Chondrocyte (in vitro differentiated cells): ENCODE measurements at places on chromosomes 5 and 9.
A peak's percentile ranks its signal among the peaks of the same experiment; 100 is the strongest.

- DNase-seq = no peak
- H3K27me3 ChIP-seq = peaks cover 7% of the 10 kb centered on the region
- no peak overlapping the region for H3K4me3 ChIP-seq
- H3K27ac ChIP-seq = no peak overlapping the region
Measured at GRCh38 chr5:165209101-165209727, 1703.8 kb downstream of the MAT2B start.

DNA sequence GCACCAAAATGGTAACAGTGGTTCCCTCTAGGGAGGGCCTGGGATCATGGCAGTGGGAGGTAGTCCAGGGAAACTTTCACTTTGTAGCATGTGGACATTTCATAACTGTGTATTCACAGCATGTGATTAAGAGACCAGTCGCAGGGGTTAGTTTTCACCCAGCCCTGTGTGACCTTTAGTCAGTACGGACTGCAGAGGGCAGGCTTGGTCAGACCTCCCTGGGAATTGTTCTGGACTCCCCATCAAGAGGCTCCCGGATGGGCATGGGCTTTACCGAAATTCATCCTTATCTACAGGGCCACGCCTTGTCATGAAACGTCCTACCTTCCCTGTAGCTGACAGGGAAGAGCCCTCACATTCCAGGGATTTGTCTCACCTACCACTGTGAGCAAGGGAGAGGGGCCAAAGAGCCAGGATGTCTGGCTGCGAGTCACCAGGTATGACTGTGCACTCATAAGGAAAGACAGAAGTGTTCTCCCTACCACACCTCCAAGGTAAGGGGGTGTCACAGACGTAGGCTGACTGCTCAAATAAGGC is 19.9 kb downstream of the GPX3 start:
- no peak overlapping the region for H3K4me3 ChIP-seq
- DNase-seq = no peak
- peaks cover 27% of the 10 kb centered on the region for H3K4me1 ChIP-seq
- peaks cover 33% of the 10 kb centered on the region for H3K36me3 ChIP-seq
- no peaks in the 10 kb centered on the region for H3K27me3 ChIP-seq

DNA sequence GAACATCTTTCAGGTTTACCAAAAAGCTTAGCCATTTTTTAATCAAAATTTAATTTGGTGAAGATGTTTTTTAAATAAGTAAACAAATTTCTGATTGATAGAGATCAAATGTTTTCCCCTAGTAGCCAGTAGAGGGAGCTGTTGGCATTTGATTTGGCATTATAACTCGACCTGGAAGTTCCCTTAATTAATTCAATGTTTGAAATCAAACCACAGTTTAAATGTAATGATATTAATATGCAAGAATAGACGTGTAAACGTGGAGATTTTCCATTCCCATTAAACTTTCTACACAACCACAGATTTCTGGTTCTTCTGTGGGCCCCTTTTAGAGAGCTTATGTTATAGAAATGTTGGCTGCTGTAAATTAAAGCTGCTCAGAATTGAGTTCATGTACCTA is 148.1 kb upstream of the MPDZ start:
- DNase-seq = no peak
- H3K4me1 ChIP-seq = no peaks in the 10 kb centered on the region
- no peak overlapping the region for H3K4me3 ChIP-seq
- no peaks in the 10 kb centered on the region for H3K36me3 ChIP-seq
- no peak overlapping the region for H3K27ac ChIP-seq
- H3K27me3 ChIP-seq = no peaks in the 10 kb centered on the region

DNA sequence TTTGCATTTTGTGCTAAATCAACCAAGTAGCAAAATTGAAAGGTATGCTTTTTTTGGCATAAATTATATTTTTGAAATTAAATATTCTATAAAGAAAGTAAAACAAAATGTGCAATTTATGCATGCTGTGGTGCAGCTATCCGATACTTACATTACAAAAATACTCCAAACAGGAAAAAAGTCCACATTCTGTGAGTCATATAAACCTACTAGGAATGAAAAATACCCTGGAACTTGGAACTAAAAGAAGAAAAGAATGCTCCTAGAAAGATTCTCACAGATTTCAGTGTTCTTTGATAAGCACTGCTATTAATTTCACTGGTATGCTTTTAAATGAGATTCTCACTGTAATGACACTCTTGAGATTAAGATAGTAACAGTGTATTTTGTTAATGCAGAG is 92.6 kb downstream of the OSMR start:
- DNase-seq = no peak
- H3K4me1 ChIP-seq = peaks cover 16% of the 10 kb centered on the region
- peak overlapping the region; percentile 83 for H3K27ac ChIP-seq
- no peak overlapping the region for H3K4me3 ChIP-seq
- H3K36me3 ChIP-seq = peaks cover 23% of the 10 kb centered on the region
- no peaks in the 10 kb centered on the region for H3K27me3 ChIP-seq

DNA sequence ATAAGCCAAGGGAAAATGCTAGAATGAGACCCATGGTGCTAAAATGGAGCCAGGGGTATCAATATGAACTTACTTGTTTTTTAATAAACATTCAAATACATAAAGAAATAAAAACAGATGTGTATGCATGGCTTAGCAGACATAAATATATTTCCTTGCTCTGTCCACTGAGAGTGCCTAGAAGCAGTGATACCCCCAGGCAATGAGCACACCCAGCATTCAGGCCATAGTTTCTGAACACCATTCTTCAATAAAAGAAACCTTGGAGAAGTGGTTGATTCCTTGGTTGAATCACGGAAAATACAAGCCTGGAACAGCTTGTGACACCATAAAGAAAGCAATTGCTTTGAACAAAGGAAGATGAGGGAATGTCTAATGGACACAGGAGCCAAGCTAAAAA is 16.5 kb downstream of the LARS1 start:
- H3K4me3 ChIP-seq = no peak overlapping the region
- H3K27ac ChIP-seq = no peak overlapping the region
- DNase-seq = no peak
- peaks cover 50% of the 10 kb centered on the region for H3K36me3 ChIP-seq
- H3K27me3 ChIP-seq = no peaks in the 10 kb centered on the region

GRCh38 chr9:13614060-13614459 is 334.6 kb upstream of the MPDZ start:
- no peak overlapping the region for H3K4me3 ChIP-seq
- H3K27me3 ChIP-seq = no peaks in the 10 kb centered on the region
- peaks cover 16% of the 10 kb centered on the region for H3K4me1 ChIP-seq
- H3K36me3 ChIP-seq = no peaks in the 10 kb centered on the region

DNA sequence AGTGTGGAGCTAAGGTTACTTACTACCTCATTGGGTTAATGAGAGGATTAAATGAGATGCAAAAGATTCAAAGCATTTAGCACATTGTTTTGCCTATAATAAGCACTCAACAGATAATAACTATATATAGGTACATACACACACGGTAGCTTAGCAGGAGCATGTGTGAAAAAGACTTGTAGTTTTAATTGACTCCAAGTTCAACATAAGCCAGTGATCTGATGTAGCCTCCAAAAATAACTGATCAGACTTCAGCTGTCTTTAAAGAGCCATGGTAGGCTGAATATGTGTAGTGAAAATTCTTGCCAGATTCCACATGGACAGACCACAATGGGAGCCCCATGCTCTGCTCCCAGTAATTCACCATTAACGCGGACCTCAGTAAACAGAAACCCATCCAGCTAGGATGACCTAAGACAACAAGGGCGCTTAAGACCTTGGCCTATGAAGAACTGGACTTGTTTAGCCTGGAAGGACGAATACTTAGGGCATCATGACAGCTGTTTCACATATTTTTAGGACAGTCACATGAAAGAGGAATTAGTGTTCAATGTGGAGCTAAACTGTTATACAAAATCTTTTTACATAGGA is 115.1 kb upstream of the ZNF366 start:
- H3K27ac ChIP-seq = no peak overlapping the region
- peaks cover 37% of the 10 kb centered on the region for H3K4me1 ChIP-seq
- DNase-seq = no peak
- H3K27me3 ChIP-seq = no peaks in the 10 kb centered on the region
- H3K4me3 ChIP-seq = no peak overlapping the region

- peaks cover 74% of the 10 kb centered on the region for H3K4me1 ChIP-seq
- no peak overlapping the region for H3K4me3 ChIP-seq
- no peaks in the 10 kb centered on the region for H3K27me3 ChIP-seq
- H3K36me3 ChIP-seq = no peaks in the 10 kb centered on the region
- no peak for DNase-seq
- H3K27ac ChIP-seq = no peak overlapping the region
Measured at GRCh38 chr9:93463638-93464248, 10.4 kb upstream of the FAM120AOS start.

GRCh38 chr5:116242343-116242742 is 157.5 kb downstream of the COMMD10 start:
- peaks cover 8% of the 10 kb centered on the region for H3K36me3 ChIP-seq
- peaks cover 8% of the 10 kb centered on the region for H3K4me1 ChIP-seq
- no peak for DNase-seq
- H3K4me3 ChIP-seq = no peak overlapping the region
- no peak overlapping the region for H3K27ac ChIP-seq

DNA sequence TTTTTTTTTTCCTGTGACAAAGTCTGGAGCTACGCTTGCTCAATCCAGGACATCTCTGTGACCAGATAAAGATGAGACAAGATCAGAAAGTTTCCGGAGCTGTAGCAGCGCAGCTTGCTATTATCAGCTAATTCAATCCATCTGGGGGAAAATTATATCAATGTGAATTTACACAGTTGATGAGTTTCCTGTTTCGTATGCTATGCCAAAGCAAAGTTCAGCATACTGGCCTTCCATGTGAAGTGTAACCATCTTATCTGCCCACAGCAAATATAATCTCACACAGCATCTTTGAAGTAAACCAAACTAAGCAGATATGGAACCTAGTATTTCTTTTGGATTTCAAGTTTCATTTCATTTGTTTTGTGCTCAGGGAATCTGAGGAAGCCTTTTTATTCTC is 1767.7 kb downstream of the EFNA5 start:
- no peak overlapping the region for H3K4me3 ChIP-seq
- no peak for DNase-seq
- no peaks in the 10 kb centered on the region for H3K27me3 ChIP-seq

GRCh38 chr5:110414360-110414759 is 312.1 kb downstream of the TMEM232 start:
- H3K36me3 ChIP-seq = no peaks in the 10 kb centered on the region
- H3K4me3 ChIP-seq = no peak overlapping the region
- H3K4me1 ChIP-seq = peaks cover 10% of the 10 kb centered on the region
- H3K27me3 ChIP-seq = no peaks in the 10 kb centered on the region
- H3K27ac ChIP-seq = no peak overlapping the region
- no peak for DNase-seq
